Thoracic aorta (tissue), 2 donors: ENCODE measurements at places on chromosomes 3 and 15.

- DNase-seq = no peak
Measured at GRCh38 chr15:73607405-73607804, 25.8 kb downstream of the NPTN start.

- DNase-seq = no peak
Measured at GRCh38 chr3:98209244-98209643, 42.7 kb downstream of the OR5H15 start.

GRCh38 chr3:118931996-118932395, 102.7 kb downstream of the IGSF11 start:
- no peak for DNase-seq

GRCh38 chr15:36757189-36757814, 177.9 kb downstream of the CDIN1 start:
- no peak for DNase-seq

DNA sequence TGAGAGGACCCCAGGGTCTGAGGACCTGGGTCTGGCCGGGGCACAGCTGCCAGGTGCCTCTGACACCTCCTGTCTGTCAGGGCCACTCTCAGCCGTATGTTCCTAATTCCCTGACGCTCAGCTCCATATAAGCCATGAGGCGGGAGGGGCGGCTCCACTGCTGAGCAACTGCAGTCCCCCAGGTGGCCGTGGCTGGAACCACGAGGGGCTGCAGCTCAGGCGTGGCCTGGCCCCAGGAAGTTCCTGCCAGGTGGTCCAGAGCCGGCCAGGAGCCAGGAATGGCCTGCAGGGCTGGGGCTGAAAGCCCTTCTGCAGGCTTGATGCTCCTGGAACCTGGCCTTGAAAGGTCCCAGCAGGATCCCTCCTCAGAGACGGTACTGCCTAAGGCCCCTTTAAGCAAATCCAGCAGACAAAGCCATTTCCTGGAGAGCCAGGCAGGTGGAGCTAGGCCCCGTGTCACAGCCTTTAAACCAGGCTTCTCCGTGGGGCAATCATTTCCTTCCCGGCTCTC, 118.0 kb downstream of the CHSY1 start:
- no peak for DNase-seq

- no peak for DNase-seq
Measured at GRCh38 chr15:82798531-82799166, 7.2 kb downstream of the FSD2 start.
